ENCODE measurements at places on chromosomes 12 and 14. TPM values are rescaled to one million over a fixed set of nuclear protein-coding genes. Genes with fewer than 3 reads are reported as not detected.
A peak's percentile ranks its signal among the peaks of the same experiment; 100 is the strongest.

- H3K4me3 ChIP-seq: no peak overlapping the region
- no peaks in the 10 kb centered on the region for H3K36me3 ChIP-seq
- no peak for DNase-seq
- H3K27ac ChIP-seq: no peak overlapping the region
Observed at GRCh38 chr12:118880720-118881493, 100.4 kb upstream of the SRRM4 start.

DNA sequence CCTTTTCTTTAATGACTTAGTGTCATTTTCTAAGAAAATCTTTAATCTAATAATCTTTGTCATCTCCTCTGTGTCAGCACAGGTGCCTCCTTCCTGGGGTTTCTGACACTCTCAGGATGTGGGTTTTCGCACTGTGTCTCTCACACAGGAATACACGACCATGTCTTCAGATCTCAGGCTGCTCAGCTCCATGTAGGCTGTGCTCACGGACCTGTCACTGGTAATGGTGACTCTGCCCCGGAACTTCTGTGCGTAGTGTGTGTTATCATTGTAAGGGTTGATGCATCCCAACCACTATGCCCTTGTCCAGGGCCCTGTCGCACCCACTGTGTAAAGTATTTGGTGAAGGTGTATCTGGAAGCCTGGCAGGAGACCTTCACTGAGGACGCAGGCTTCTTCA lies 647.8 kb downstream of the TMEM121 start:
- H3K36me3 ChIP-seq: no peaks in the 10 kb centered on the region
- H3K4me1 ChIP-seq: no peaks in the 10 kb centered on the region
- no peak overlapping the region for H3K4me3 ChIP-seq
- DNase-seq: no peak
- H3K27ac ChIP-seq: no peak overlapping the region

GRCh38 chr12:46154221-46154985 lies 114.4 kb downstream of the SLC38A1 start:
- DNase-seq: no peak
- H3K4me1 ChIP-seq: peaks cover 39% of the 10 kb centered on the region
- no peak overlapping the region for H3K4me3 ChIP-seq
- H3K27ac ChIP-seq: peak overlapping the region; percentile 58
- no peaks in the 10 kb centered on the region for H3K27me3 ChIP-seq

GRCh38 chr12:71888521-71888920 lies 49.0 kb downstream of the TBC1D15 start:
- H3K27me3 ChIP-seq: no peaks in the 10 kb centered on the region
- H3K36me3 ChIP-seq: no peaks in the 10 kb centered on the region
- no peak overlapping the region for H3K27ac ChIP-seq
- no peak overlapping the region for H3K4me3 ChIP-seq
- no peak for DNase-seq
- no peaks in the 10 kb centered on the region for H3K4me1 ChIP-seq

DNA sequence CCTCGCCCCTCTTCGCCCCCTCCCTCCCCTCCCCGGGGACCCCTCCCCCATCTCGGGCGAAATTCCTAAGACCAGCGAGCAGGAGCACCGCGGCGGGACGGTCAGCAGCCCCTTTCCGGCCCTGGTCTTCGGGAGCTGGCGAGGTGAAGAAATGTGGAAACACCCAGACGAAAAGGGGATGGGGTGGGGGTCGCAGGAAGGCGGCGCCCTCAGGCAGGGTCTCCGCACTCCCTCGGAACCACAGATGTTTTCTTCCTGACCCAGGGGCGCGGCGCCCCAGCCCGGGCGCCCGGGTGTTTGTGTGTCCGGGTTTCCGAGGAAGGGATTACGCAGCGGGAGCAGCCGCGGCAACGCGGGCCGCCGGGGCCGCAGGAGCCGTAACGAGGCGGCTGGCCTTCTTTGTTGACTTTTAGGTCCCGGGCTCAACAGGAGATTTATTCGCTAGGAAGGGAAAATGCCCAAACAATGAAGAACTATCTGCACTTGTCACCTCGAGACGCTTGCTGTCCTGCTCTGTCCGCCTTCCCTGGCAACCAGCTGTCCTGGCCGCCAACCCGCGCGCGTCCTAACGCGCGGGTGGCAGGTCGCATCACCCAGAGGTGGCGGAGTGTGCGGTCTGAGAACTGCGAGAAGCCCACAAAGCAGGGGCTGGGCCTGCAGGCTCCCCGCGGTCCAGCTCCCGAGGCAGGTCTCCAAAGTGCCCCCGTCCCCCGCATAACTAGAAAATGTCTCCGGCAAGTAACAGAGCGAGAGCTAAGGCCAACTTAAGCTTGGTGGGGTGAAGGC lies 7.0 kb downstream of the FOXA1 start:
- peaks cover 100% of the 10 kb centered on the region for H3K27me3 ChIP-seq
- no peak for DNase-seq
- H3K4me3 ChIP-seq: peak overlapping the region; percentile 2
- no peak overlapping the region for H3K27ac ChIP-seq
- no peaks in the 10 kb centered on the region for H3K36me3 ChIP-seq

DNA sequence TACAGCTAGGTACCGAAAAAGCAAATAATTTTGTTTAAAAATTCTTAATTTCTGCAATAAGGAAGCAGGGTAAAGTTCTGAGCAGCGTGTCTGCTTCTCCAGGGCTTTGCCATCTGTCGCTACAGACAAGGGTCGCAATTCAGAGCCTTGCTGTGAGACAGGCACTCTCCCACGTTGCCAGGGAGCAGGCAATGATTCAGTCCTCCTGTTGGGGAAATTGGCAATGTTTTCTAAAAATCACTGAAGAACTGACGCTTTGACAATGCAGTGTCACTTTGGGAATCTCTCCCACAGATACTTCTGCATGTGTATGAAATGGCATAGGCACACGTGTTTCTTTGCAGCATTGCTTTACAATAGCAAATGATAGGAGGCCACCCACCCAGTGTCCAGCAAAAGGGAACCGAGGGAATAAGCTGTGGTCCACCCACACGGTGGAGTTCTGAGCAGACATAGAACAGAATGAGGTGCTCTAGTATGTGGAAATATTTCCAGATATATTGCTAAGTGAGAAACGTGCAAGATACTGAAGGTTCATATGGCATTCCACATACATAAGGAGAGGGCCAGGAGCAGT lies 16.0 kb upstream of the HIP1R start:
- no peaks in the 10 kb centered on the region for H3K27me3 ChIP-seq
- H3K4me1 ChIP-seq: no peaks in the 10 kb centered on the region
- DNase-seq: no peak

DNA sequence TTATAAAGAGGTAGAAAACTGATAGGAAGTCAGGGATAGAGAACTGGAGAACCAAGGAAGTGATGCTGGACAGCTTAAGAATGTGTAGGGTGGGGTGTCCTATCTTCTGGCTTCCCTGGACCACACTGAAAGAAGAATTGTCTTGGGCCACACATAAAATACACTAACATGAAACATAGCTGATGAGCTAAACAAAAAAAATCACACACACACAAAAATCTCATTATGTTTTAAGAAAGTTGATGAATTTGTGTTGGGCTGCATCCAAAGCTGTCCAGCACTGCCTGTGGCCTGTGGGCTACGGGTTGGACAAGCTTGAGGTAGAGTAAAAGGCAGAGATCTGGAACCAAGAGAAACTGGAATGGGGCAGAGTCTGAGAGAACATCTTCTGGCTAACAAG lies 7.4 kb downstream of the GLT8D2 start:
- no peak for DNase-seq
- H3K4me3 ChIP-seq: no peak overlapping the region
- no peaks in the 10 kb centered on the region for H3K36me3 ChIP-seq
- H3K4me1 ChIP-seq: no peaks in the 10 kb centered on the region
- H3K27me3 ChIP-seq: no peaks in the 10 kb centered on the region
- H3K27ac ChIP-seq: no peak overlapping the region

- no peak for DNase-seq
- H3K27me3 ChIP-seq: no peaks in the 10 kb centered on the region
- H3K27ac ChIP-seq: no peak overlapping the region
- no peak overlapping the region for H3K4me3 ChIP-seq
- no peaks in the 10 kb centered on the region for H3K4me1 ChIP-seq
Observed at GRCh38 chr12:27996761-27997160, 24.2 kb upstream of the PTHLH start.

DNA sequence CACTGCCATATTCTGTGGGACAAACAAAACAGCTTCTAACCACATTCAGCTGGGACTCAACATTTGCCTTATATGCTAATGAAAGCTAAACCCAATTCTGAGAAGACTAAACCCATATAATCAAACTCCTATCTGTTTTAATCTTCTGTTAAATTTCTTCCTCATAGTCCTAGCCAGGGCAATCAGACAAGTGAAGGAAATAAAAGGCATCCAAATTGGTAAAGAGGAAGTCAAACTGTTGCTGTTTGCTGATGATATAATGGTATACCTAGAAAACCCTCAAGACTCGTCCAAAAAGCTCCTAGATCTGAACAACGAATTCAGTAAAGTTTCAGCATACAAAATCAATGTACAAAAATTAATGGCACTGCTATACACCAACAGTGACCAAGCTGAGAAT lies 157.1 kb downstream of the PHLDA1 start:
- H3K4me1 ChIP-seq: no peaks in the 10 kb centered on the region
- H3K36me3 ChIP-seq: no peaks in the 10 kb centered on the region
- H3K4me3 ChIP-seq: no peak overlapping the region
- no peaks in the 10 kb centered on the region for H3K27me3 ChIP-seq
- no peak for DNase-seq

DNA sequence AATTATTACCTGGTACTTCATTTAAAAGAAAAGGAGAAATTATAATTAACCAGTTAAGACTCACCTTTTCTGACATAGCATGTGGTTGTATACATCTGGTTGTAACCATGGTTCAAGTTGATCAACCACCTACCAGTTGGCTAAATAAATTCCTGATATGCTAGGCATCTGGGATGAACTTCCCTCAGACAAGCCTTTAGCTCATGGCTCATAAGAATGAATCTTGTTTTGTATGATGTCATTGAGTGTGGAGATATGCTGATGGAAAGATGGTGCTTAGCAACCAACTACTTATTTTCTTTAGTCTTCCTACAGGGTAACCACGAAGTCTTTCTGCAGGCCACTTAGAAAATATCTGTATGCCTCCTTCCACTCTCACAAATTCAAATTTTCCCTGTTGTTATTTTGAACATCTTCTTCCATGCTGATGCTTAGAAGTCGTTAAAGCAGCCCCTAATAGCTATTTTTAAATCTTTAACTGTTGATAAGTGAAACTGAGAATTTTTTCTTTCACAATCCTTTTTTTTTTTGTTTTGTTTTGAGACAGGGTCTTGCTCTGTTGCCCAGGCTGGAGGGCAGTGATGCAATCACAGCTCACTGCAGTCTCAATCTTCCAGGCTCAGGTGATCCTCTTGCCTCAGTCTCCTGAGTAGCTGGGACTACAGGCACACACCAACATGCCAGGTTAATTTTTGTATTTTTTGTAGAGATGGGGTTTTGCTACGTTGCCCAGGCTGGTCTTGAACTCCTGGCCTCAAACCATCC lies 51.9 kb upstream of the PTHLH start:
- H3K36me3 ChIP-seq: no peaks in the 10 kb centered on the region
- no peak overlapping the region for H3K4me3 ChIP-seq
- no peak overlapping the region for H3K27ac ChIP-seq
- no peaks in the 10 kb centered on the region for H3K27me3 ChIP-seq

- peak; percentile 91 for DNase-seq
- peak overlapping the region; percentile 74 for H3K27ac ChIP-seq
- no peak overlapping the region for H3K4me3 ChIP-seq
Observed at GRCh38 chr14:99537399-99537798, 56.2 kb downstream of the CCNK start.

DNA sequence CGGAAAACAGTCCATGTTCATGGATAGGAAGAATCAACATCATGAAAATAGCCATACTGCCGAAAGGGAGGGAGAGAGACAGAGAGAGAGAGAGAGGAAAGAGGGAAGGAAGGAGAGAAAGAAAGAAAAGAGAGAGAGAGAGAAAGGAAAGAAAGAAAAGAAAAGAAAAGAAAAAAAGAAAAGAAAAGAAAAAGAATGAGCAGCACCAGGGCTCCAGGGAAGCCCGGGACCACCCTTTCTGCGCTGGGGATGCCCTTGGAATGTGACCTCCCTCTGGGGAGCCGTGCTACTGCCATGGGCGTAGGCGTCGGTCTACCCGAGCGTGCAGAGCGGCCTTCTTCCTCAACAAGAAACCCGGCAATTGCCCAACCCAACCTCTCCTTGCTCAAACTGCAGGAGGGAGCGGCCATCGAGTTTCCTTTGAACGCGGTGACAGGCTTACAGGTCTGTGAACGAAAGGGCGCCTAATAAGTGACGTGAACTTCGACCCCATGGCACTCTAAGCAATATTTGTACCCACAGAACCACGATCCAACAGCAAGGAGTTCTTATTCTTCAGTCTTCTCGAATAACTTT lies 16.9 kb downstream of the OR6S1 start:
- no peaks in the 10 kb centered on the region for H3K27me3 ChIP-seq
- H3K36me3 ChIP-seq: no peaks in the 10 kb centered on the region
- DNase-seq: peak; percentile 81

The GTF2H3 gene
- total RNA-seq: 20.8 TPM

The ANO4 gene
- 0.16 TPM for total RNA-seq

The RPGRIP1 gene
- not detected for total RNA-seq

The STON2 gene
- 13.9 TPM for total RNA-seq

Data from sigmoid colon (tissue), 7 donors.